G401 (cell line): ENCODE measurements at places on chromosomes 7 and 10.

DNA sequence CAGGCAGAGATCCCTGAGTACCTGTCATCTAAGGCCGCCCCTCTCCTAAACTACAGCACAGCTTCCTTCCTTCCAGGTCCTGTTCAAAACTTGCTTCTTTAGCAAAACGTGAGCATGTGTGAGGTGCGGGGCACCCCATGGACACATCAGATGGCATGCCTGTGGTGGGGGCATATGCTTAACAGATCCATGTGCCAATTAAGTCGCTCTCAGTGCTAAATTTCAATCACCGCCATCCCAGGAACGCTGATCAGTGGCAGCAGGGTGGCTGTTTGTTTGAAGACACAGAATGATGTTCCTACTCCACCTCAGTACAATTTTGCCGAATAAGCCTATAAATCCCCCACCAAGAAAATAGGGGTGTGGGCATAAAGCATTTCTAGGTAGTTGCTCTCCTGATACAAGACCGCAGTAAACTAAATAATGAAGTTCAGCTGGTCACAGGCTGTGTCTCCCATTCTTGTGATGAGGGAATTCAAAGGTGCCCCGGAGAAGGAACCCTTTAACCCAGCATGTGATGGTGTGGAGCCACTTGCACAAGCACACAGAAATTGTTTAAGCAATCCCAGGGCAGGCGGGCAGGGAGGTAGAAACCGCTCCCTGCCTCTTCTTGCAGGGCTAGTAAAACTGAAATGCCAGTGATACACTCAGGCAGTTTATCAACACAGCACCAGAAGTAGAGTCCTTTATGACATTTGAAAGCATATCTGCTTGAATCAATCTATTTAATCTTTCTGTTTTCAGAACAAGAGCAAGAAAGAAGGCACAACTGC is 205.7 kb downstream of the SORCS1 start:
- peak; percentile 78 for DNase-seq

- no peak for DNase-seq
These were observed 89.0 kb upstream of the STEAP4 start for GRCh38 chr7:88395715-88396114.

DNA sequence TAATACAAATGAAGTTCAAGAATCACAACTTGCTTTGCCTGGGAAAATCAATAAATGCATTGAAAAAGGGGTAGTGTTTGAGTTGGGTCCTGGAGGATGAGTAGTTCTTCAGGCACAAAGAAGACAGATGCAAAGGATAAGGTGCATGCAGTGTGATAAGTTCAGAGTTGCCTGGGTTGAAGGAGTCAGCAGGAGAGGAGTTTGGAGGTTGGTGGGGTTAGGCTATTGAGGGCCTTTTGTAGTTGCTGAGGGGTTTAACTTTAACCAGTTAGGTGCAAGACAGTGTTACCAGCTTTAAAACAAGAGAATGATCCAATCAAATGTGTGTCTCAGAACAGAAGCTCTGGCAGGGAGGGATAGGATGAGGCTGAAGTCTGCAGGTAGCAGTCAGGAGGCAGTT is 44.3 kb upstream of the GLCCI1 start:
- DNase-seq, result no peak

GRCh38 chr7:34454381-34454780 is 203.6 kb upstream of the NPSR1 start:
- no peak for DNase-seq

DNA sequence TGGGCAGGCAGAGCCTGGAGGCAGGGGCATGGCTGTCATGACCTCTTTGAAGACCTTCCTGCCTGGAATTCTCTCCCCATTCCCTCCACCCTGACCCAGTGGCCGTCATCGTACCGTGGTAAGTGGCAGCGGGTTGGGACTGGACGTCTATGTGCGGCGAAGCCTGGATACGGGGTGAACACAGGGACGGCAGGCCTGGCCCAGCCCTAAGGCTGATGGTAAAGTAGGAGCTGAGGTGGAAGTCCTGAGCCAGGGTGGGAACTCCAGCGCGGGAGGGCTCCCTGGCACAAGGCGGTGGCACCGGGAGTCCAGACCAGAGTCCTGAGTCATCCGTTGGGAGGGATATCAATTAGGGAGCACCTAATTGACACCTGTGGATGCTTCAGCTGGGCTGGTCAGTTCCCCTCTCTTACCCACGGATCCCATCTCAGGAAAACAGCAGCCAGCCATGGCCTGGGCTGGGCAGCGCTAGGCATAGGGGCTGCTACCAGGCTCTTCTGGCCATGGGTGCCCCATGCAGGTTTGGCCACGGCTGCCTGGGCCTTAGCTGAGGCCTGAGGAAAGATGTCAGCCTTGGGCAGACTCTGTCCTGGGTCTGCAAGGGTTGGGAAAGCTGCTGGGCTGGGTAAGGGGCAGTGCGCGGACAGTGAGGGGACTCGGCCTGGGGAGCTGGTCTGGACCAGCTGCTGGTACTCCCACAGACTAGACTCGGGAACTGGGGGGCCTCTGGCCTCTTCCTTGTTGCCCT is 3.3 kb downstream of the PPIF start:
- DNase-seq, result no peak

DNA sequence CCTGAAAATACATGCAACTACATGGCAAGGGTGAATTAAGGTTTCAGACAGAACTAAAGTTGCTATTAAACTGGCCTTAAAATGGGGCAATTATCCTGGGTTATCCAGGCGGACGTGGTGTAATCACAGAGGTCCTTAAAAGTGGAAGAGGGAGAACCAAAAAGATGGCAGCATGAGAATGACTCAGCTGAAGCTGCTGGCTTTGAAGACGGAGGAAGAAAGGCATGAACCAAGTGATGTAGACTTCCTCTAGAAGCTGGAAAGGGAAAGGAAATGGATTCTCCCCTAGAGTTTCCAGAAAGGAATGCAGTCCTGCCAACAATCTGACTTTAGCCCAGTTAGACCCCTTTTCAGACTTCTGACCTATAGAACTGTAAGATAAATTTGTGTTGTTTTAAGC is 27.0 kb upstream of the UBN2 start:
- no peak for DNase-seq

DNA sequence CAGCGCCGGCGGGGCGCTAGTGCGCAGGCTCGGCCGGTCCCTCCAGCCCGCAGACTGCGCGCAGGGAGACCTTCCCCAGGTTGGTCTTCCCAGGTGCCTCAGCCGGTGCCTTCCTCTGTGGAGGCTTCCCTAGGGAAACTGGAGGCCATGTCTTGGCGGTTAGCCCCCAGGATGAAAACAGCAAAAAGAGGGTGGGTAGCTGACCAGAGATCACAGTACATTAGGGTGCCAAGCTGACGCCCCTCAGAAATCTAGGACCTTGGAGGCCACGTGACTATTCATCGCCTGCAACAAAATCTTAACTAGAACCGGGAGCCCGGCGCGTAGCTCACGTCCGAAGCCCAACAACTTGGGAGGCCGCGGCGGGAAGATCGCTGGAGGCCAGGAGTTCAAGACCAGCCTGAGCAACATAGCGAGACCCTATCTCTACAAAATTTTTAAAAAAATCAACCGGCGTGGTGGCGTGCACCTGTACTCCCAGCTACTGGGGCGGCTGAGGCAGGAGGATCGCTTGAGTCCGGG is 327 bp upstream of the FIS1 start:
- no peak for DNase-seq

GRCh38 chr10:129958148-129958628 is 5.9 kb downstream of the EBF3 start:
- DNase-seq, result no peak

GRCh38 chr10:29424017-29424416 is 135.1 kb downstream of the LYZL1 start:
- DNase-seq, result no peak

- no peak for DNase-seq
These were observed 113.2 kb downstream of the MAPK8 start for GRCh38 chr10:48419714-48420113.

DNA sequence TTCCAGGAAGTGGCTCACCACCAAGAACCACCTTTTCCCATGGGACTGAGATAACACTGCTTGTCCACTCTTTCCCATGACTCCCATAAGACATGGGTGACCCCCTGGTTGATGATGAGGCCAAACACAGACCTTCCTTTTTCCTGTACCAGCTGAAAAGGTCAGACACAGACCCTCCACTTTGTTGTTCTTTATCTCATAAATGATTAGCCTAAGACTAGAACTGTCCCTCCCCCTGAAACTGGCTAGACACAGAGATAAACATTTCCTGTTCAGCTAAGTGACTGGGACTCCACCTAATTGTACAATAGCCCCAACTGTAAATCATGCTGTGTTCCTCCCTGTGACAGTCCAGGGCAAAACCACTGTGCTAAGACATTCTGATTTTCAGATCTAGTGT is 8.2 kb upstream of the NRG3 start:
- DNase-seq, result no peak

DNA sequence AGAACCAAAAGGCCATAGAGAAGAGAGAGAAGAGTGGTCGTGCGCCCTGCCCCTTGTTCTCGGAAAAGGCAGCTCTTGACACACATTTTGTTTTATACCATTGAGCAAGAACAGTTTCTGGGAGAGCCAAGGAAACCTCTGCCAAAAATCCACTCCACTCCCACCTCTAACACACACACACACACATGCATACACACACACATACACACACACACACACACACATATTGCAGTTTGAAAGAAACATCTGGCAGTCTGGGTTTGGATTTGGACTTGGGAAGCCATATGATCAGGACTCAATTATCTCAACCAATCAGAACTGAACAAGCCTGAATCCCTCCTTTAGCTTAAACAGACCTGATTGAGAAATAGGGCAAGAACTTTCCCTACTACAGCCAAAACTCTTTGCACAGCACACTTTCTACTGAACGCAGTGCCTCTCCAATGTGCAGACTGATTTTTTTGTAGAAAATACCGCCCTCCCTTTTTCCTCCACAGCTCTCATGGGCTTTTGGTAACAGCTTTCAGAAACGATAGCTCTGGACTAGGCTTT is 484.0 kb upstream of the ZWINT start:
- no peak for DNase-seq

DNA sequence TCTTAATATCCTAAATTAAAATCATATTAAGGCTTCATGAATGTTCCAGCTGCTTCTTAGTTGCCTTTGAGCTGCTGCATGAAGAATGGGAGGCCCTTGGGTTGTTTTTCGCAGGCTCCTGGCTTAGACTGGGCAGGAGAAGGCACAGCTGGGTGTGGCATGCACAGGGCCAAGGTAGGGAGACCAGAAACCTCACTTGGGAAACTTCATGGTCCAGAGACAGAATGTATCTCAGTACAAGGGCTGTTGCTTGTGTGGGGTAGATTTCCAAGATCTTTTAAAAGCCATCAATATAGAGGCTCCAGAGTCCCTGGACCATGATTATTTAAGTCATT is 49.9 kb downstream of the BUB3 start:
- no peak for DNase-seq

DNA sequence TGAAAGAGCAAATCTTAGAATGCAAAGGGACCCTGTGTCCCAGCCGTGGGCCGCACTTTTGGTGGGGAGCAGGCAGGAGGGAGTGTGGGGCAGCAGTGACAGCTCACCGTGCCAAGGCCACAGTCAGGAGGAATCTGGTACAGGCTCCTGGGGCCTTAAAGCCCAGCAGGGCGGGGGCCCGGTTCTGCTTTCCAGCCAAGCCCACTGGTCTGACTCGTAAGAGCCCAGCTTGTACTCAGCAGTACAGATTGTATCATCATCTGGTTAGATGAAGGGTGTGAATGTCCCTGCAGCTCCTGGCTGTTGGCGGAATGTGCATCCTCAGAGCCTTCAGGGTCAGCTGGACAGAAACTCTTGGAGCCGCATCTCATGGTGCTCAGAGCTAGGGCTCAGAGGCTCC is 30.5 kb upstream of the TRIM8 start:
- DNase-seq, result no peak

- DNase-seq, result no peak
These were observed 54.2 kb upstream of the TARP start for GRCh38 chr7:38327637-38328036.

DNA sequence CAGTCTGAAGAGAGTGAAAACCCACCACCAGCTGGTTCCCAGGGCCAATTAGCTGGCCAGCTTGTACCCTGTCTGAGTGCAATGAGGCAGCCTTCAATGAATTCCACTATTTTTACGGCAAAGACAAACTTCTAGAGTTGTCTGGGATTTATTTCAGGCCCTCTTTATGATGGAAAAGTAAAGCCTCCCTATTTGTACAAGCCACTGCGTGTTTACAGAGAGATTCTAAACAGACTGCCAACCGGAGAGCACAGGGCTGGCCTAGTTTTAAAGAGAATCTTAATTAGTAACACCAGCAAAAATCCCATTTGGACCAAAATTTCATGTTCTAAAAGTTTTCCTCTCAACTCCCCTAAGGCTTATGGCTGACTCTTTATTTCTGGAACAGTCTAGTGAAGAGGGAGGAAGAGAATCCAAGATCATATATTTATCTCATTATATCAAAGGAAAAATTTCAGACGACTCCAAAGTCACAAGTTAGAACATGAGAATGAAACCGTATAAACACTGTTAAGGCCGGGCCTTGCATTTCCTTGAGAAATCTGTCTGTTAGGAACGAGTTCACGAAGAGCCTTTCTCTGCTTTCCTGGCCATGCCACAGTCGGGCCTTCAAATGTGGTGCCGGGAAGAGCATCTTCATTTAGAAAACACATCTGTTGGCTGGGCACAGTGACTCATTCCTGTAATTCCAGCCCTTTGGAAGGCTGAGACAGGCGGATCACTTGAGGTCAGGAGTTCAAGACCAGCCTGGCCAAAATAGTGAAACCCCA is 724.6 kb upstream of the NRP1 start:
- DNase-seq, result no peak
